ENCODE measurements at places on chromosomes 12 and 14. TPM values are rescaled to one million over a fixed set of nuclear protein-coding genes. Genes with fewer than 3 reads are reported as not detected.

KCNC2 gene
- not detected for polyA plus RNA-seq

DNA sequence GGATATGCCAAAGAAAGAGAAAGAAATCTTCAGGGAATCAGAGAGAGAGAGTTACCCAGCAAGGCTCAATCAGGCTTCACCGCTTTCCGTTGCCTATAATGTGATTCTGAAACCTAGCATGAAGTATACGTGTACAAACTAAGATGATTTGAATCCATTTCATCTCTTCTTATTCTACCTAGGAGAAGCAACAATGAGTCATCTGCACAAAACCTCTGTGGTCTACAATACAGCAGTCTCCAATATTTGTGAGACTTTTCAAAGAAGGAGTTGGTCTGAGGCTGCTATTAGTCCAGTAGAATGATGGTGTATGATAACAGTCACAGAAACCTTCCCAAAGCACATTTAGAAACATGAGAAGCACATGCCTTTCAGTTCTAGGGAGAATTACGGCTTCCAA is 141.9 kb downstream of the C12orf42 start:
- DNase-seq: no peak

GRCh38 chr12:107242189-107242588 is 148.8 kb upstream of the CRY1 start:
- DNase-seq: no peak

DNA sequence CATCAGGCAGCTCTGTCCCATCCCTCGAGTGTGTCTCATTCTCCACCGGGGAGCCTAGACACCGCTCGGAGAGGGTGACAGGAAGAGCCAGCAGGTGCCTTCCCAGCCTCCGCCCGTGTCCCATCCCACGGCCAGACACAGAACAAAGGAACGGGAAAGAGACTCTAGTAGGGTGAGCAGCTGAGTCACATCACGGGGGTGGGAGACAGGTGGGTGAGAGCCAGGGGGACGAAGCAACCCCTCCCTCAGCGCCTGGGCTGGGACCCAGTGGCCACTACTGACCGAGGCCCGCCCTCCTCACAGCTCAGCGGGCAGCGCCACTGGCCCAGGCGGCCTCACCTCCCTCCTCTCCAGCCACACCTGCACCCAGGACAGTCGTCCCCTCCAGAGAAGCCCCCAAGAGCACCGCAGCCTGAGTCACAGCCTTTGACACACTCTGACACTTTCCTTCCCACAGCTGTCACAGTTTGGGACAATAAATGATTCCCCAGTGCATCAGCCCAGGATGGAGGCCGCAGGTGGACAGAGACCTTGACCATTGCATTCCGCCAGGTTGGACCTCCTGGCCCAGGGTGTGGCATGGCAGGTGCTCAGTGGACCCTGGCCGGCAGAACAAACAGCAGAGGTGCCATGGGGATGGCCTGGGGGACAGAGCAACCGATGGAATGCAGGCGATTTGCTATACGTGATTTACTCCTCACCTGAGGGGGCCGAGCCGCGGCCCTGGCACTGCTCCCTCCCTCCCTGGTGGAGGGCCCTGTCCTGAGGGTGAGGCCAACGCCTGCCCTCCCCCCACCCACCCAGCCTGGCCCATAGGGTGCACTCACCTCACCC is 45.4 kb upstream of the GALNT9 start:
- DNase-seq: no peak

DNA sequence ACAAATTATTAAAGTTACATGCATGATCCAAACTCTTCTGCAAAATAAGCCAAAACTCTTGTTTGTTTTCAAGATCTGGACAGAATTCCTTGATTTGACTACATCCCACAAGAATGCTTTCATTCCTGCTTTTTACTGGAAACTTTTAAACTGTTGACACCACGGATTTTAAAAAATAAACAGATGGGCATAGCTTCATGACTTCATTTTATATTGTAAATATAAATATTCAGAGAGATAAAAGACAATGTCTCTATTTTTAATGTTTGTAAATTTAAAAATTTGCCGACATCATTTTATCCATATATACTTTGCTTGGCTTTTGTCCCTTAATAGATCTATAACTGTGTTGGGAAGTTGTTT is 134.3 kb upstream of the DCN start:
- no peak for DNase-seq
